ENCODE measurements at places on chromosomes 4 and X.

DNA sequence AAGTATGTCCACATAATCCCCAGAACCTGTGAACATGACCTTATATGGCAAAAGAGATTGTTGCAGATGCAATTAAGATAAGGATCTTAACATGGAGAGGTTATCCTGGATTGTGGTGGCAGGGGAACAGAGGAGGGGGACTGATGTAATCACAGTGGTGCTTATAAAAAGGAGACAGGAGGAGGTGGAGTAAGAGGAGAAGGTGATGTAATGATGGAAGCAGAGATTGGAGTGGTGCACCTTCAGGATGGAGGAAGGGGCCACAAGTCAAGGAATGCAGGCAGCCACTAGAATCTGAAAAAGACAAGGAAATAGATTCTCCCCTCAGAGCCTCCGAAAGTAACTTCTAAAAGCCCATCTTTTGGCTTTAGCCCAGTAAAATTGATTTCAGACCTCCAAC, 388.4 kb downstream of the BCOR start:
- DNase-seq, result no peak

DNA sequence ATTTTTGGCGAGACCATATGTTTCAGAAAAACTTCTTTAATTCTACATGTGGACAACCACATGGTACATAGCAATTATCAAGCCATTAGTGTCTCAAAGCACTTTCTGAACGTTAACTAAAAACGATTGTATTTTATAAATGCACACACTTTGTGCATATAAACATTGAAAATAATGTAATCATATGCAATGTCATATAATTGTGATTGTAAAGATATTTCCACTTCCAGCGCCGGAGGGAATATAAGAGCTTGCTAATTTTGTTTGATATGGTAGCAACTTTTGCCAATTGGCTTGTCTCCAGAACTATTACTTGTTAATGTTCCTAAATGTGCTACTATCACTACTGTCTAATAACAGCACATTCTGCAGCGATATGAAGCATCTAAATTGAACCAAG, 162.3 kb upstream of the SMIM31 start:
- DNase-seq, result no peak

DNA sequence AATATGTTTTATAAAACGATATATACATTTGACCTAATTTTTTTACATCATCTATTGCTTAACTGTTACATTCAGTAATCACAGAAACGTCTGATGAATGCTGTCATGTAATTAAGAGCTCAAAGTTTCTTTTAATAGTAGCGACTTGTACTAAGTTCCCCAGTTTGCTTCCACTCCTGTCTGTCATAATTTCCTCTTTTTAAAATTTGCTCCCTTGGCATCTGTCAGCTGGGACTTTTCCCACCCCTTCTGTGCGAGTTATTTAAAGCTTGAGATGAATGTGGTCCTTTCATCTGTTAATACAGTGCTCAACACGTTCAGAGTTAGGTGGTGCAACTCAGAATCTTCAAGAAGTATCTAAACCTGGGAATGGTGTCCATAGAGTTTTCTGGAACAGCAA, 1.2 kb downstream of the RAP1GDS1 start:
- no peak for DNase-seq

- no peak for DNase-seq
Measured at GRCh38 chr4:89256203-89256800, 51.3 kb downstream of the GPRIN3 start.

DNA sequence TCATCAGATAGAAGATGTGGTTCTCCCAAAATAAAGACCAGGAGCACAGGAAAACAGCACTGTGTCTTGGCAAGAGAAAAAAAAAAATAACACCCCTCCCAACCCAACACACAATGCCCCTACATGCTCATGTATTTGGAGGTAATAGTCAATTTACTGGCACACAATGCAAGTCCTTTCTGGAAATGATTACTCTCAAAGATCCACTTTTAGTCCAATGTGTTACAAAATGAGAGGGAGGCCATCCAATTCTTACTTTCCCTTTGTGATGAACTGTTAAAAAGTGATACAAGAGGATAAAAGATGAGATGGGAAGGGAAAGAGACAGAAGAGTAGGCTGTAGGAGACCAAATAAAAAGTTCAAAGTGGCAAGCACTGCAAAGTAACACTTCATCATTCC, 180.3 kb upstream of the DKK2 start:
- no peak for DNase-seq

DNA sequence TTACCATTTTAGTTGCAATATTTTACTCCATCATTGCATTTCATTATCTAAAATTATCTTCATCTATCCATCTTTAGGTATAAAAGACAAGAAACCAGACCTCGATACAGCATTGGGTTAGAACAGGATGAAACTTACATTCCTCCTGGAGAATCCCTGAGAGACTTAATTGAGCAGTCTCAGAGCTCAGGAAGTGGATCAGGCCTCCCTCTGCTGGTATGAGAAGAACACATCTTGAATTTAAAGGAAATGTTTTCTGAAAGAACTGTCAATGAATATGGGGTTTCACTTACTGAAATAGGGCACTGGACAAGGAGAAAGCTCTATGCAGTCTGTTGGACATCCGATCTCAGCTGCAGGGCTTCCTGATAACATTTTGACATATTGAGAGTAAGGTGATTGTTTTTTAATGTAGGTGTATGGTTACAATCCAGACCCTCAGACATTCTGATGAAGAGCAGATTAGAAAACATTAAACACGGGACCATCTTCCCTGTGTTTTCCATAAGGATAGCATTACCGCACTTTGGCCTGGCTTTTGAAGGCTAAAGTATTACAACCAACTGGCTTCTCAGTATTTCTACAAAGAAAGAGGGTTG, 367.2 kb downstream of the BMPR1B start:
- no peak for DNase-seq

DNA sequence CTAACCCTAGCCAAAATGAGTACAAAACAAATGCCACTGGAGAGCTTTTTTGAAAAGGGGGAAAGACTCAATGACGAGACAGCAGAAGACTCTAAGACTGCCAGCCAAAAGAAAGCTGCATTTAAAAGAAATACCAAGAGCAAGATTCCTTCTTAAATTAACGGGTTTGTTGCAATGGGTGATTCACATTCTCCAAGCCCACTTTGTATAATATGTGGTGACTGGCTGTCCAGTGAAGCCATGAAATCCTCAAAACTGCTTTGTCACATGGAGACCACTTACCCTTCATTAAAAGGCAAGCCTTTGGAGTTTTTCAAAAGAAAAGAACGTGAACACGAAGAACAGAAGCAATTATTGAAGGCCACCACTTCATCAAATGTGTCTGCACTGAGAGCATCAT, 68.2 kb downstream of the MRPL1 start:
- DNase-seq, result no peak

DNA sequence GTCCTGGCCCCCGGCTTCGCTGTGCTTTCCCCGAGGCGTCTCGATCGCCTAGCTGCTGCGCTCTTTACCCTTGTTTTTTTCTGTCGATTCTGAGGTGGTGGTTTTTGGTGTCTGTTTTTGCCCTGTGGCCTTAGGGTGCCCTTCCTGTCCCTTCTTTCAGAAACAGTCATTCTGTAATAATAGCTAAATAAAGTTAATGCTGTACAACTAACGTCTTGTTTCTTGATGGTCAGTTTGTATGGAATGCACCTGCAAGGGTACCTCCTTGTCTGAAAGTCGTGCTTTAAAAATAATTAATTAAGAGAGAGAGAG, 686 bp downstream of the FIP1L1 start:
- DNase-seq, result no peak

DNA sequence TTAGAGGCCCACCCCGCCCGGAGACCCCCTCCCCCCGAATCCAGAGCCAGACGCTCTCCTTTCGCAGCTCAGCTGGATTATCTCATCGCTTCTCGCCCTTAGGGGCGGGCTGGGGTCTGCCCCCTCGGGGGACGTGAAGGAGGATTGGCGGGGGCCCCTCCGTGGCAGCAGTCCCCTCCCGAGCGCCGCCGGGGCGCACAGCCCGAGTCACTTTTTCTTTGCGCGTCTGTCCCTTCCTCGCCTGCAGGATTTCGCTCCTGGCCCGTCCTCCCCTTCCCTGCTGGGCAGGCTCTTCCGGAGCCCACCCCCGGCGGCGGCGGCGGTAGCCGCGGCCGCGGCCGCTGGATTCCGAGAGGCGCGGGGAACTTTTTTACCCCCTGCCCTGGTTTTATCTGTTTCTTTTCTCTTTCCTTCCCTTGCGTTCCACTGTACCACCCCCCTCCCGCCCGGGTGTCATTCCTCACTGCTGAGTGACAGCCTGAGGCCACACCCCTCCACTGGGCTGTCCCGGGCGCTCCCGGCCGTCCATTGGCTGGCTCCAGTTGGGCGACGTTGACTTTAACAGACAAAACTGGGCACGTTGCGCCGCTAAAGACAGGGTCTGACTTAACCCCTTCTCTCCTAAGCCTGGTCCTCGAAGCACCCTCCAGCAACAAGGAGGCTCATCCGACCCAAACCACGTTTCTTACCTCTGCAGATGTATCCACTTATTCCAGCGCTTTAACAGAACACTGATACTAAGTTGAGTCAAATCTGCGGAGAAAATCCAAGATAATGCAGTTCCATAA, 492 bp upstream of the NKX3-2 start:
- no peak for DNase-seq

DNA sequence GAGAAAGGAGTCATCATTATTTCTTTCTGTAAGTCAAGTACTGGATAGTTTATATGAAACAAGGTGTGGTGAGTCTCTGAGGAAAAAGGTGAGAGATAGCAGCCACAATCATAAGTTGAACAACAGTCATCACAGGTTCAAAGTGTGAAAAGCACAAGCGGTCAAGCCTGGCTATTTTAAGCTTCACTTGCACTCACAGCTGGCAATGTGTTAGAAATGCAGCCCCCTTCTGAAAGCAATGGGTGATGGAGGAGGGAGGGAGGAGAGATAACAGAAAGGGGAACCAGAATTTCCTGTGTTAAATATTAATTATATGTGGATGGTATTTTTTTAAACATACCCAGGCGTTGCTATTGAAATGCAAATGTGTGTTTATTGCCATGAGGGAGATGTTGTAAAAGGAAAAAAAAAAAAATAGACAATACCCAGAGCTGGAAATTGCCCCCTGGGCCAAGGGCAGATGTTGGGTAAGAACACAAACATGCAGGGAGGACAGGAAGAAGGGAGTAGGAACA, 26.9 kb upstream of the BMP3 start:
- DNase-seq, result no peak

DNA sequence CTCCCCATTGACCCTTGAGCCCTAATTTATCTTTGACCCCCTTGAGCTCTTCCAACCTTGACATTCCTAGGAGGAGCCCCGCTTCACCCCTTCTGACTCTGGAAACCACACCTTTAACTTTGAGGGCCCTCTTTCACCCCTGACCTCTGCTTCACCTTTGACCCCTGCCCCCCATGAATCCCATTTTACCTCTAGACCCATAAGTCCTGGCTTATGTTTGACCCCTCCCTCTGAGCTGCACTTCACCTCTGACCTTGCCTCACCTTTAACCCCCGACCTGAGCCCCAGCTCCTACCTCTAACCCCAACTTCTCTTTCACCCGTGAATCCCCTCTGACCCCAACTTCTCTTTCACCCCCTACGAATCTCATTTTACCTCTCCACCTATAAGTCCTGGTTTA, 169.7 kb downstream of the THOC2 start:
- DNase-seq, result no peak

DNA sequence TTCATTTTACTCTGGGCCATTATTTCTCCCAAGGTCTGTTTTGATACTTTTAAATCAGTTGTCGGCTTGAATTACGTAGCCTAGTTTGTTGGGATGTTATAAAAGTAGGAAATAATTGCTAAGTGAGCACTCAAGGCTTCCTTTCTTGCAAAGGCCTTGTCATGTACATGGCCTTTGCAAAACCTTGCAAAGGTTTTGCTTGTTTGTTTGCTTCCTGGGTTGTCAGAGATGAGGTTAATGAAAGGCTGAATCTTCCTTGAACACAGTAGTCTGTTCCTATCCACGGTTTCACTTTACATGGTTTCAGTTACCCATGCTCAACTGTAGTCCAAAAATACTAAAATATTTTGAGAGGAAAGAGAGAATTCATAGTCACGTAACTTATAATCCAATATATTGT, 113.5 kb downstream of the NAA11 start:
- no peak for DNase-seq

DNA sequence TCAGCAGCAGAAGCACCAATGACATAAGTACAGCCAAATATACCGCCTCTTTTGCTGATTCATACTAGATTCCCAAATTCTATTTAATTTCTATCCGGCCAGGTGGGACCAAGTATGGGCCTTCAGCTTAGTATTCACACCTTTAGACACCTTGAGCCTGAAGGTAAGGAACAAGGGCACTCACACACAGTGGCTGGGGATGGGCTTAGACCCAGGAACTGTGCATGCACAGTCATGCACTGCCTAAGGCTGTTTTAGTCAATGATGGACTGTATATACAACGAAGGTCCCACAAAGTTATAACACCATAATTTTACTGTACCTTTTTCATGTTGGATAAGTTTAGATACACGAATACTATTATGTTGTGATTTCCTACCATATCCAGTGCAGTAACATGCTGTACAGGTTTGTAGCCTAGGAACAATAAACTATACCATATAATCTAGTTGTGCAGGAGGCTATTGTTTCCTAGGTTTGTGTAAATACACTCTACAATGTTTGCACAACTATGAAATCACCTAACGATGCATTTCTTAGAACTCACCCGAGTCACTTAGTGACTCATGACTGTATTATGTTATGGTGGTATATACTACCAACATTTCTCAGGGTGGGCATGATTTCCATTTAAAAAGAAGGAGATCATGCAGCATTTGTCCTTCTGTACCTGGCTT, 9.7 kb upstream of the CLNK start:
- no peak for DNase-seq

GRCh38 chr4:175805846-175806245, 6.2 kb downstream of the GPM6A start:
- DNase-seq, result no peak

DNA sequence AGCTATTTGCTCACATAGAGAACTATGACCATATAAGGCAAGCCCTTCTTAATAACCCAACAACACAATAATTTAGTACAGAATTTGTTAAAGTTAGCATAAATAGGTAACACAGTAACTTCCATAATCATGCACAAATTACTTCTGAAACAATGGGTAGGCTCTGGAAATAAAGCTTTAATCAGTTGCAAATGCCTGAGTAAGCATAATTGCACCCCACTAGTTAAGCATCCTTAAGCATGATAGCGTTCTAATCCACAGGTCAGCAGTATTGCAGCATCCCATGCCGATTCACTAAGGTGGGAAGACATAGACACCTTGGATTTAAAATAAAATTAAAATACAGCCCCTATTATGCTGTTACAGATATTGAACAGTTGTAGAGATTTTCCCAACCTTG, 161.7 kb downstream of the DHX15 start:
- no peak for DNase-seq

DNA sequence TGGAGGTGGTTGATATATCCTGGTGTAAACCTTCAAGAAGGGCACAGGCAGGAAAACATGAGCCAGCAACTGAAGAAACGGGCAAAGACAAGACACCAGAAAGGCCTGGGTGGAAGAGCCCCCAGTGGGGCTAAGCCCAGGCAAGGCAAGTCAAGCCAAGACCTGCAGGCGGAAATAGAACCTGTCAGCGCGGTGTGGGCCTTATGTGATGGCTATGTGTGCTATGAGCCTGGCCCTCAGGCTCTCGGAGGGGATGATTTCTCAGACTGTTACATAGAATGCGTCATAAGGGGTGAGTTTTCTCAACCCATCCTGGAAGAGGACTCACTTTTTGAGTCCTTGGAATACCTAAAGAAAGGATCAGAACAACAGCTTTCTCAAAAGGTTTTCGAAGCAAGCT, 7.2 kb downstream of the ZFP42 start:
- DNase-seq, result no peak

GRCh38 chr4:85127653-85128052, 161.2 kb upstream of the WDFY3 start:
- DNase-seq, result no peak

All from stimulated activated CD4-positive, alpha-beta T cell treated with anti-CD3 and anti-CD28 coated beads, Interleukin-2, amount 100 ng/mL, for 4 hours (primary cell).